ENCODE measurements at places on chromosomes 1 and 21.
A peak's percentile ranks its signal among the peaks of the same experiment; 100 is the strongest.

- no peaks in the 10 kb centered on the region for H3K36me3 ChIP-seq
- DNase-seq: no peak
- no peak overlapping the region for H3K27ac ChIP-seq
- peaks cover 7% of the 10 kb centered on the region for H3K4me1 ChIP-seq
These were observed 3.4 kb downstream of the BLZF1 start for GRCh38 chr1:169371404-169371803.

GRCh38 chr1:11886986-11887665, 28.4 kb upstream of the NPPB start:
- H3K27ac ChIP-seq: no peak overlapping the region
- no peaks in the 10 kb centered on the region for H3K27me3 ChIP-seq
- no peak for DNase-seq
- H3K4me1 ChIP-seq: no peaks in the 10 kb centered on the region
- no peak overlapping the region for H3K4me3 ChIP-seq
- no peaks in the 10 kb centered on the region for H3K36me3 ChIP-seq

GRCh38 chr1:205382561-205382960, 25.8 kb upstream of the KLHDC8A start:
- H3K27me3 ChIP-seq: no peaks in the 10 kb centered on the region
- H3K4me1 ChIP-seq: peaks cover 16% of the 10 kb centered on the region
- DNase-seq: no peak
- H3K27ac ChIP-seq: no peak overlapping the region
- H3K36me3 ChIP-seq: no peaks in the 10 kb centered on the region
- no peak overlapping the region for H3K4me3 ChIP-seq

DNA sequence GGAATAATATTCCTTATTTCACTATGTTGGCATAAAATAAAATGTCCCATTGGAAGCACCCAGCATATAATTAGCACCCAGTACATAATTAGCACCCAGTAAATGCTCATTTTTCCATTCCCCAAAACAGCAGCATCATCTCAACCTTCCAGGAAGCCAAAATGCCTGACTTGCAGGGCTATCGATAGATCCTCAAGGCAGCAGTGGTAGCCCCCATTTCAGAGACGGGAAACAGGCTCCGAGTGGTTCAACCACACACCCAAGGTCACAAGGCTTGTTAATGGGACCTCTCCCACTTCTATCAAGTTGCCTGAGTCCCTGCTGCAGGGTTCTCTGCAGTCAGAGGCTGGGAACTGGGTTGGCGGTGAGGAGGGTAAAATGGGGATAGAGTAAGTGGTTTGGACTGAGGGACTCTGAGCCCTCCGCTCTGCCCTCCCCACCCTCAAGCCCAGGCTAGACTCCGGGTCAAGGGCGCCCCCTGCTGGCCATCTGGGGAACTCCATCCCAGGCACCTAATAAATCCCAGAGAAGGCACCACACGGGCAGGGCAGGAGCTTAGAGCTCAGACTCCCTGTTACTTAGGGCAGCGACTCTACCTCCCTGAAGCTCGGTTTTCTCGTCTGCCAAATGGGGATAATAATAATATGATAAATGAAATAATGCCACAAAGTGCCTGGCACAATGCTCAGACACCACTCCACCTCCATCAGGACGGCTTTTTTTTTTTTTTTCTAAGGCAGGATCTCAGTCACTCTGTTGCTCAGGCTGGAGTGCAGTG, 21.9 kb upstream of the LAPTM5 start:
- H3K27me3 ChIP-seq: no peaks in the 10 kb centered on the region
- no peaks in the 10 kb centered on the region for H3K36me3 ChIP-seq
- no peak overlapping the region for H3K4me3 ChIP-seq
- no peaks in the 10 kb centered on the region for H3K4me1 ChIP-seq
- no peak overlapping the region for H3K27ac ChIP-seq

GRCh38 chr1:206831650-206832049, 33.8 kb upstream of the IL20 start:
- peaks cover 14% of the 10 kb centered on the region for H3K4me1 ChIP-seq
- no peak for DNase-seq
- H3K4me3 ChIP-seq: no peak overlapping the region
- no peak overlapping the region for H3K27ac ChIP-seq
- H3K36me3 ChIP-seq: no peaks in the 10 kb centered on the region
- H3K27me3 ChIP-seq: no peaks in the 10 kb centered on the region

DNA sequence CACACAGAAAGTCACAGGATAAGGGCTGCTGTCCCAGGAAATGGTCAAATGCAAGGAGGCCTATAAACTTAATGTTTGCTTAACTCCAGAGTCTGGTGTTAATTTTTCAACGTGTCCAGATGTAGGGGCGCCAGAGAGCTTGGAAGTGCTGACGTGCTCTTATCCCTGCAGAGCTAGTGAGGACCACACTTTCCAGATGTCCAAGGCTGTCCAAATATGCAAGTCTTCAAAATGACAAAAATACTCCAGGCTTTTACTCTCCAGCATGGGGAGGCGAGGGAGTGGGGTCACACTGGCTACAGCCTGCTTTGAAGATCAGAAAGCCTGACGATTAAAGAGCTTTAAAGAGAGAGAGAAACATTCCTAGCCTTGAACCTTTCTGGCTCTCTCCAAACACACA, 57.6 kb downstream of the ABCA4 start:
- no peaks in the 10 kb centered on the region for H3K36me3 ChIP-seq
- DNase-seq: peak; percentile 52
- no peak overlapping the region for H3K4me3 ChIP-seq
- peaks cover 57% of the 10 kb centered on the region for H3K27me3 ChIP-seq

DNA sequence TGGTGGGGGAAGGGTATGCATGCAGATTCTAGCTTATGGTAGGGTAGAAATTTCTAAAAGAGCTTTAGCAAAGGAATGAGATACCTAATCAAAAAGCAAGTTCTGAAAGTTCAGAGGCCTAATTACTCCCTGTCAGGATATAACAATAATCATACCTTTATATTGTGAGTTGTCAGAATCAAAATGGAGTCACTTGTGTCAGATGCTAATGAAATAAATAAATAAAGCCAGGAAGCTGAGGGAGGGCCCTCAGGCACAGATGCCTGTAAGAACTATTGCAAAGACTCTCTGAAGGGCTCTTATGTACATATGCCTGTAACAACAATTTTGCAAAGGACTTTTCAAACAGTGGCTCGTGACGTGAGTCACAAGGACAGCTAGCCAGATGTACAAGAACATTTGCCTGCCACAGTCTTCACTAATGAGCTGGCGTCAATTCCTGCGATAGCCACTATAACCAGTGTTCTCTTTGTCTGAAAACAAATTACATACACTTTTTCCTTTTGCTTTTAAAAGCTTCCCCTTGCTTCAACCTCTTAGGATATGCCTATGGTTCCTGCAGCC, 27.4 kb upstream of the DNASE2B start:
- H3K4me3 ChIP-seq: no peak overlapping the region
- no peaks in the 10 kb centered on the region for H3K27me3 ChIP-seq
- no peak for DNase-seq

Data from neural progenitor cell (in vitro differentiated cells).